ENCODE measurements at places on chromosomes 5 and 9.

DNA sequence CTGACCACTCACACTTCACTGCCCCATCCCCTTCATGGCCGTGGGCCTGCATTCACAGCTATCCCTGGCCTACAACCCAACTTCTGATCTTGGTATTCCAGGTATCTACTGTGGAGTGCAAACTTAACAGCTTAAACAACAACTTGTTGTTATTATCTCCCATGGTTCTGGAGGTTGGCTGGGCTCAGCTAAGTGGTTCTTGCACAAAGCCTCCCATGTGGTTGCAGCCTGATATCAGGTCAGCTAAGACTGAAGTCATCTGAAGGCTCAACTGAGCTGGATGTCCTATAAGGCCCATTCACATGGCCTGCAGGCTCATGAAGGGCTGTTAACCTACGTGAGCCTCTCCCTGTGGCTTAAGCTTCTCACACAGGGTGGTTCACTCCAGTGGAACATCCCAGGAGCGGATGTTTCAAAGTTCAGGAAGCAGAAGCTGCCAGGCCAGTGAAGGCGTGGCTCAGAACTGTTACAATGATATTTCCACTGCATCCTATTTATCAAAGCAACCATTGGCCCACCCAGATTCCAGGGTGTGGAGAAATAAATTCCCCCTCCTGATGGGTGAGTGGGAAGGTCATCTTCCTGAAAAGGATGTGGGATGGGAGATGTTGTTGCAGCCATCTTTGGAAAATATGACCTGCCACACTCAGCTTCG lies 30.0 kb upstream of the TRIO start:
- DNase-seq = no peak

- no peak for DNase-seq
These were observed 190.7 kb upstream of the SLC27A6 start for GRCh38 chr5:128774605-128775004.

GRCh38 chr9:89841456-89841855 lies 236.6 kb downstream of the GADD45G start:
- DNase-seq = no peak

GRCh38 chr5:17481378-17481777 lies 16.7 kb upstream of the TAF11L2 start:
- no peak for DNase-seq

DNA sequence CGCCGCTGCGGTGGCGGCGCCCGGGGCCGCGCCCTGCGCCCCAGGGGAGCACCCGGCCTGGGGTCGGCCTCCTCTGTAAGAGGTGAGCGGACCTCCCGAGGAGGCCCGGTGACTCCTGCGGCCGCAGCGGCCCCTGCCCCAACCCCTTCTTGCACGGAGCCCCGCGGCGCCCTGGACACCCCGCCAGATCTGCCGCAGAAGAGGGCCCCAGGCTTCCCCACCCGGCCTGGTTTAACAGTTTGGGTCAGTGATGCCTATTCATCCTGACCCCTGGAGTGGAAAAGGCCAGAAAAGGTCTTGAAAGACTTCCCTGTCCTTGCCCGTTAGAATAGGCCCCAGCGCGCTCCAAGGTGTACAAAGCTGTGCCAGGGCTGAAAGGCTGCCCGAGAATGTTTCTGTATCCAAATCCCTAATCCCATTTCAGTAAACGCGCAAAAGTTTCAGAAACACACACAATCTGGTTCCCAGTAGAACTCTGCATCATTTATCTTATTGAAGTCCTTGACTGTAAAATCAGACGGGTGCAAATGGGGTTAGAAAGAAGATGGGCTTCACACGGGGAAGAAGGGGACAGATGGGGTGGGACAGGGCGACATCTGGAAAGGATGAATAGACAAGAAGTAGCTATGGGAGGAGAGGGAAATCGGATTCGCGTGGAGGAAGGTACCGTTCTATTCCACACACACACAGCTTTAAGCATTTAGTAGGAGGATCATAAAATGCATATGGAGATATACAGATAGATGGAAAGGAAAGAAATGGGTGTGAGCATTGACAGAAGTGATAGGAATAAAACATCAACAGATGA lies 1.1 kb upstream of the SSBP2 start:
- DNase-seq = no peak

DNA sequence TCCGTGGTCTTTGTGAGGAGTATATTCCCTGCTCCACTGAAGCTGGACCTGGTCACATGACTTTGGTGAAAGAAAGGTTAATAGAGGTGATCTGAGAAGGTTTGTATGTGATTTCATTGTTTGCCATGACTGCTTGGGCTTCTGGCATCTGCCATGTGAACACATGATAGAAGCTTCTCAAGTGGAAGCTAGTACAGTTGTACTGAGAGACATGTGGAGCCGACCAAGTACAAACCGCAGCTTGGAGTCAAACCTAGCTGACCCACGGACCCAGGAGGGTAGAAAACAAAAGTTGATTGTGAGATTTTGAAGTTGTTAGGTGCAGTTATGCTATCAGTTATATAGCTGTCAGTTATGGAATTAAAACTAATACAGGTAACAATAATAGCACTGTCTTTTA lies 140.4 kb downstream of the CARTPT start:
- no peak for DNase-seq

DNA sequence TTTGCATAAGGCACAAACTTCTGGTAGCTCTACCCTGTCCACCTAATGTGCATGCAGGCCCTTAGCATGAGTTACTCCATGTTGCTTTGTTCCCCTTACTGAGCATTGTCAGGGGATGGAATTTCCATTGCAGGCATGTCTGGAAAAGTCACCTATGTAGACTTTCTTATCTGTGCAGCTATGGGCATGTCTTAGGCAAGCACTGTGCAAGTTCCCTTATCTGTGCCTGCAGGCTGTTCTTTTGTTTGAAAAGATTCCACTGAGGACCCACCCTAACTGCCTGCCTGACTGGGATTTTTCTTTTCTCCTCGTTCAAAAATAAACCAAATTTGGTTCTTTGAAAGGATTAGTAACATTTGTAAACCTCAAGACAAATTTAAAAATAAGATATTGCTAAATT lies 587.0 kb downstream of the CDH18 start:
- no peak for DNase-seq

DNA sequence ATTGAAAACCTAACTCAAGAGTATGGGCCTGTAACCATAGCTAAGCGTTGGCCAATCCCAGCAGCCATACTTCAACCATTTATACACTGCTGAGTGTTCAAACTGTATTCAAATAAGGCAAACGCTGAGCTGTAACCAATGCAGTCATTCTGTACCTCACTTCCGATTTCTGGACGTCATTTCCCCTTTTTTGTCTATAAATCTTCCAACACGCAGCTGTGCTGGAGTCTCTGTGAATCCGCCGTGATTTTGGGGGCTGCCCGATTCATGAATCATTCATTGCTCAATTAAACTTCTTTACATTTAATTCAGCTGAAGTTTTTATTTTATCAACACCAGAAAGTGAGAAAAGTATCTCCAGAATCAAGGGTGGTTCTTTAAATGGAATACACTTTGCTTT lies 31.7 kb downstream of the MTX3 start:
- no peak for DNase-seq

DNA sequence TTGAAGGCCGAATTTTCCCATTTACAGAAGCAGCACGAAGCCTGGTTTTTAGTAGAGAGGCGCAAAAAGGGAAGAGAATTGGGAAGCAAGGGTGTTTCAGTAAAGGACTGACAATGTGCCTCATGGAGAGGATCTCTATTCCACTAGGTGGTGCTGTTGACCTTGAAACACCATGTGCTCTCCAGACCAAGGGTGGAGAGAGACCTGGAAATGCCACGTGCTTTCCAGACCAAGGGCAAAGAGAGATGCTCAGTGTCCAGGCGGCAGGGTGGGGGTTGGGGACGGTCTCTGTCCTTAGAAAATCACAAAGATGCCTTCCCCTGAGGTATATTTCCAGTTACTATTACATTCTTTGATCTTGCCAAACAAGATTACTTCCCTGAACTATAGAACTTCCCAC lies 425.3 kb downstream of the CSNK1G3 start:
- DNase-seq = peak; percentile 1

DNA sequence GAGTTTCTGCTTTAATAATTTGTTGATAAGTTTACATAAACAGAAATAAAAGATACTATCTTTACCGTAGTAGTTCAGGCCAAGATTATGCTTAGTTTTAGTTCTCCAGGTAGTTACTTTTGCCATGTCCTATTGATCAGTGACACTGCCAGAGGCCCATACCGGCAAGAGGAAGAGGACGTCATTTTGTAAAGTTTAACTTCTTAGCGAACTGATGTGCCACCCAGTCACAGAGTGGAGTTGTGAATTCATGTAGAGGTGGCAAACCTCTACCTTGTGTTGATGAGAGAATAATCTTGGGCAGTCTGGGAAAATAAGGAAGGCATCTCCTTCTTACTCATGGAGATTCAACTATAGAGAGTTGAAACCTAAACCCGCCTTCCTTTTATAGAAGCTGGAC lies 21.8 kb downstream of the RGMB start:
- DNase-seq = no peak

- DNase-seq = no peak
These were observed 118.1 kb upstream of the CCDC112 start for GRCh38 chr5:115414406-115415142.

DNA sequence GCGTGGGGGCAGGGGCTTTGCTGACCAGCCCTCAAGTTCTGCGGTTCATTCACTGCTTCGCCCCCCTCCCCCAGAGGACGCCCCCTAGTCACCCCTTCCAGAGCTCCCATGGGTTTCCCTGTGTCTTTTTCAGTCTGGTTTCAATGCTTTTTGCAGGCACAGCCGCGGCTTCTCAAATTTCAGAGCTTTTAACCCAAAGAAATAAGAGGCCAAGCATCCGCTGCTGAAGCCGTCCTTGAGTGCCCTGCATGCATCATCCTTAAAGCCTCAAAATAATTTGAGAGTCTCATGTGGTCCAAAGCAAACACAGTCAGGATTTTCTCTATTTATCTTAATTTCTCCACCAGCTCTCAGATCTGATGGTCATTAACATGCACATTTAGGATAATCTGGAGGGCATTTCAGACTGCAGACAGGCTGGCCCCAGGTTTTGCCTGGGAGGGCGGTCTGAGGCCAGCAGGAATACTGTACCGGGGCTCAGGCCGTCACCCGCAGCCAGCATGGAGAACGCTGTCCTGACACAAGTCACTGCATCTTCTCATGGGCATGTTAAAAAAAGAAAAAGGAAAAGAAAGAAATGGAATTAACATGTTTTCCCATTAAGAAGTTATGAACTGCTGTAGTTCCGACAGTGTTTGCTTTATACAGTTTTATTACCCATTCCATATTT lies 420.8 kb upstream of the IRX4 start:
- DNase-seq = no peak

- no peak for DNase-seq
These were observed 208.8 kb downstream of the DNAH5 start for GRCh38 chr5:13735691-13736090.

- DNase-seq = no peak
These were observed 52.9 kb upstream of the DHFR start for GRCh38 chr5:80707645-80708044.

GRCh38 chr5:77824981-77825380 lies 48.8 kb upstream of the TBCA start:
- no peak for DNase-seq

DNA sequence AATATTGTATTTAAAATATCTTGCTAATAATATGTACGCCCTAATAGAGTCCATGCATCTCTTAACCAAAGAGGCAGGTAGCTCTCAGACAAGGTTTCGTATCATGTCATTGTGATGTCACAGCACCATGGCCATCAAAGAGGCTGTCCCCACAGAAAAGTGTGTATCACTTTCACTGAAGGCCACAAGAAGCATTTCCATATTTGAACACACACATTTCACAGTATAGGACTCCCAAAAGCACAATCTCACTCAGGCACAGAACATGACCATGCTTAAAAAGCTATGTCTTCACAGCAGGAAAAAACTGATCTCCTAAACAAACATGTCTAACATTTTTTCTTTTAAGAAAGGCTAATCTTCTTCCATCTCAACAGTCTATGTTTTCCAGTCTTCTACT lies 133.8 kb downstream of the DENND1A start:
- DNase-seq = no peak

DNA sequence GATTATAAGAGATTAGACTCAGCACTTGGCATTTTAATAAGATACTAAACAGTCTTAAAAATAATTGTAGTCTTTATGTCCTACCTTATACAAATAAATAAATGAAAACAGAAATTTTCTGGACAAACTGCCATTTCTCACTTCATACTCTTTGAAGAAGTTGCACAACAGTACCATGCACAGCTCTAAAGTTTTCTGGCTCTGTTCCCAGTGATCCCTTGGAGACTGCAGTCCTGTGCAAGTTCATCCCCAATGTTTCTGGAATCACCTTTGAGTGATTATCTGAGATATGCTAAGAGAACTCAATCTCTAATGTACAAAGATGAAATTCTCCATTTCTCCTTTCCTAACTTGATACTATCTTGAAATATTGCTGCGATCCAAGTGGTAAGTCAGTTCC lies 330.4 kb upstream of the EDIL3 start:
- DNase-seq = no peak

DNA sequence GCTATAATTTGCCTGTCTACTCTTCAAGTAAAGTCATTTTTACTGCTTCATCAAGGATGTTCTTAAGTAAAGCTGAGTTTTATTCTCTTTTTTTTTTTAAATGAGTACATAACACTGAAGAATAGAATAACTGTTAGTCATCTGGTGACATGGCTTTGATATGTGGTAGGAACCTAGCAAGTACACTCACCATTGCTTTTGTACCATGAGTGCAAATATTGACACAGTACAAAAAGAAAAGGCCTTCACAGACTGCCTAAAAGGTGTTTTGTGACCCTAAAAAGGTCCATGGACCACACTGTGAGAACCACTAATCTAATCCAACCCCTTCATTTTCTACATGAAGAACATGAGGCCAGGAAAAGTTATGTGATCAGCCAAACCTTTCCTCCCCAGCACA lies 55.0 kb downstream of the ECPAS start:
- no peak for DNase-seq

DNA sequence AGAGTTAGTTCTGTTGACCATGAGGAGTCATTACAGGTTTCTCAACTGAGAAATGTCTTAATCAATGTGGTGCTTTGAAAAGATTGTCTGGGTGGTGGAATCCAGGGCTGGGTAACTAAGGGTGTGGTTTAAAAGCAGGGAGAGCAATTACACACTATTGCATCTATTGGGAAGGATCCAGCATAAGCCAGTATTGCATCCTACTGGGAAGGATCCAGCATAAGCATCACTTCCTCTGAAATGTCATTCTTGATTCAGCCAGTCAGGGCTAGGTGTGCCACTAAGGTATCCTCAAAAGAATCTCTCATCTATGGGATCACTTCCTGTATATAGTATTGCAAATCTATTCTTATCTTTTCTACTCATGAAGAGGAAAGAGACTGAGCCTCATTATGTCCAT lies 38.6 kb downstream of the ELOVL7 start:
- no peak for DNase-seq

GRCh38 chr9:13118313-13118712 lies 161.2 kb downstream of the MPDZ start:
- DNase-seq = no peak

- DNase-seq = no peak
These were observed at the start of gene SPINK13 for GRCh38 chr5:148268566-148268965. Gene SPINK13, plus strand, starts transcription at chr5:148268794. Its CDS starts 1,279 bp downstream, at chr5:148270073.

All from hippocampal formation (tissue), 2 donors.